ENCODE measurements at places on chromosomes 12 and 14.

GRCh38 chr12:87382436-87382835 lies 646.8 kb downstream of the C12orf50 start:
- no peak for DNase-seq

DNA sequence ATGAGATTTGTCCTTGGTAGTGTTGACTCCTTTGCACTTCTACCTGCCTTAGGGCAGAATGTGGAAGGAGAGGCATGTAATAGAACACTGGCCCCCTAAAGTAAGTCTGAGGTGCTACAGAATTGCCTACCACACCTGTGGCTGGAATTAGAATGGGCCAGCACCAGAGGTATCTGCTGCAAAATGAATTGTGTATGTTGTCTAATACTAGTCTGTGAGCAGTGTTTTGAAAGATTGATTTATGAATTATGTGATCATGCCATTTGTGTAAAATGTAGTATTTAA lies 5.7 kb upstream of the STYX start:
- no peak for DNase-seq

GRCh38 chr12:86834217-86834616 lies 578.0 kb upstream of the MGAT4C start:
- no peak for DNase-seq

DNA sequence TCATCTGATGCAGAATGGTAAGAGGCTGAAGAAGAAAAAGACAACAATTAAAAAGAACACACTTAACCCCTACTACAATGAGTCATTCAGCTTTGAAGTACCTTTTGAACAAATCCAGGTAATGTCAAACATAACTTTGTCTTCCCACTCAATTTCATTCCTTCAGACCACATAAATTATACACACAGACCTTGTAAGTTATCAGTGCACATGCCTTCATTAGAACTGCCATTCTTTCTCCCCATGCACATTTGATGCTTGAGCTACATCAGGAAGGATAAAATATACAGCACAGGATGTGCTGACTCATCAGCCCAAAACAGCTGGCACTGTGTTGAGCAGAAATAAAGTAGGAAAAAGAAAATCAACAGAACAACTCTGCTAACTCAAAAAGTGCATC lies 246.7 kb downstream of the PAWR start:
- DNase-seq: no peak

GRCh38 chr12:106766393-106766826 lies 8.1 kb upstream of the RIC8B start:
- DNase-seq: no peak

DNA sequence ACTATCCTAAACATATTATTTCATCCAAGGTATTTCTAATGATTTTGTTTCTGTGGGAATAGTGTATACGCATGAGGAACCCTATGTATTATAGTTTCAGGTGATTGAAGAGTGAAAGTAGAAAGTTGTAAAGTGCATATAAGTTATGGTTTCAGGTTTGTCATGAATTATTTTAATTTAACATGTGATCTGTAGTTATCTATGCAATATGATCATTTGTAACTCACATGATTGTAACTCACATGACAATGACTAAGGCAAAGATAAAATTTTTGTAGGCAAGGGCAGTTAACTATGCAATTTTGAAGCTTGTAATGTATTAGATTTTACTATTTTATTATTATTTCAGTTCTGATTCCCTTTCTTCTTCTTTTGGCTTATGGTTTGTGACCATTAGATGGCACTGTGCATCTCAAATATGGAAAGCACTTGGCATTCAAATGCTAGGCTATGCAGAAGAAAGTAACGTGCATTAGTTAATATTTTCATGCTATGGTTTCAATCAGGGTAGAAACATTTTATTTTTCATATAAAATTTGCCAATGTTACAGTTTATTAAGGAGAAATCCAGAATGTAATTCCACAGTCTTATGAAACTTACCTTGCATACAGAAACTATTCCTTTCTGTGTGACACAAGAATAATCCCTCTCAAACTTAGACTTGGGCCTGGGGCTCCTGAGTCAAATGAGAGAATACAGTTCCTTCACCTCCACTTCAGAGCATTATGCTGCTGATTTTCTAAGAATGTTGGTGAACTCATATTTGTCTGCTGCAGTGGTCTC lies 15.8 kb upstream of the TMEM30B start:
- DNase-seq: no peak

- peak; percentile 23 for DNase-seq
Measured at GRCh38 chr12:98572010-98572409, 21.5 kb upstream of the SLC25A3 start.

- peak; percentile 91 for DNase-seq
Measured at GRCh38 chr12:389142-390096, at the start of gene KDM5A. TSS of gene KDM5A (minus strand) at chr12:389320. CDS start at chr12:389091, 229 bp downstream.

- DNase-seq: no peak
Measured at GRCh38 chr14:70658899-70659298, 17.2 kb downstream of the TTC9 start.

DNA sequence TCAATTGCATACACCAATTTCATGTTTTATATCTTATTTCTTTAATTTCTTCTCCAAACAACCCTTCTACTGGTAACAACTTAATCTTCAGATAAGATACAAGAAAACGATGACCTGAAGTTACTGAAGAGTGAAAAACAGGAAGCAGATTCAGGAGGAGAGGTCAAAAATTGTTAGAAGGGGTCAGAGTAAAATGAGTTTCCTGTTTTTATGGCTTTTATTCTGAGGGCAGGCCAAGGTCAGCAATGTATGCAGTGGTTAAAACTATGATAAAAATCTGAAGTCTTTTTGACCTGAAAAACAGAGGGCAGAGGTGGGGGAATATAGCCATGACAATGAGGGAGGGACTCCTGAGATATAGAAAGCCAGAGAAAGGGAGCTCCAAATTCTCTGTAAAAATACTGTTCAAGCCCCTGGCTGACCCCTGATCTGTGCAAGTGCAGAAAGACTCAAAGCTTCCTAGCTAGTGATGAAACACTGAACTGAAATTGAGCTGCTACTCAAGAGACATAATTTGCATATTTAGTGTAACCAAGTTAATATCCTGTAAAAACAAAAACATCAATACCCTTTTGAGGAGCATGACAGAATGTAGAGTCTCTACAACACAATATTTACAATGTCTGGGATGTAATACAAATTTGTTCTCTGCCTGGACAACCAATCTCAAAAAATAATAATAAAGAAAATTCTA lies 514.3 kb upstream of the SEL1L start:
- DNase-seq: no peak

GRCh38 chr14:26841920-26842741 lies 244.3 kb upstream of the NOVA1 start:
- DNase-seq: no peak

DNA sequence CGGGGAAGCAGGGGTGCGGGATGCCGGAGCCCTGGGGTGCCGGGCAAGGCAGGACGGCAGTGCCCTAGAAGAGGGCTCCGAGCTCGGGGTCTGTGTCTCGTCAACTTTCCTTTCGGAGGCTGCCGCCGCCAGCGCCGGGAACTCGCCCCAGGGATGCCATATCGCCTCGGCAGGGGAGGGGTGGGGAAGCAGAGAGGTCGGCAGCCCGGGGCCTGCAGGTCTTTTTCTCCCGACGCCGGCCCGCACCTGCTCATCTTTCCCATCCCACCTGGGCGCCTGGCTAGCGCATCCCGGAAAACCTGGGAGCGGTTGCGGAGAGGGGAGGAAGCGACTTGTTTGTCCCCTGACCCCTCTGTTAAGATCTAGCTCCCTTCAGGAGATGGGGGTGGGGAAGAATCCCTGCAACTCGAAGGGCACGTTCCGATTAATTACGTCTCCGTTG lies 547 bp downstream of the CNTN1 start:
- DNase-seq: peak; percentile 10

- DNase-seq: no peak
Measured at GRCh38 chr14:95445161-95445560, 71.3 kb downstream of the SYNE3 start.

- no peak for DNase-seq
Measured at GRCh38 chr12:58105225-58106119, 164.1 kb downstream of the ATP23 start.

DNA sequence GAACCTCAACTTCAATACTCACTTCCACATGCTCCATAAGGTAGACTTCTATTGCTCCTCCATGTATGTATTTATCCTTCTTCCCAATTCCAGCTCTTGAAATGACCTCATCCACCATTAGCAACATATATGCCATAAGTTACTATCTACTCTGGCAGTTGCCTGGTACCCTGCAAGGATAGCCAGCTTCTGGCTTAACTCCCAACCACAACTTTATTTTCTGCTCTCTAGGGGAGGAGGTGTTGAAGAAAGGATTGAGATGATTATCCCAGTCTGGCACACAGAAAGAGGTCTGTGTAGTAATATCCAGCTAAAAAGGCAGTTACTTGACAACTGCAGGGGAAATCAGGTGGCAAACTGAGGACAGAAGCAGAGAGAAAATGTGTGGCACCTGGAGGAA lies 71.5 kb upstream of the MDM1 start:
- DNase-seq: no peak

DNA sequence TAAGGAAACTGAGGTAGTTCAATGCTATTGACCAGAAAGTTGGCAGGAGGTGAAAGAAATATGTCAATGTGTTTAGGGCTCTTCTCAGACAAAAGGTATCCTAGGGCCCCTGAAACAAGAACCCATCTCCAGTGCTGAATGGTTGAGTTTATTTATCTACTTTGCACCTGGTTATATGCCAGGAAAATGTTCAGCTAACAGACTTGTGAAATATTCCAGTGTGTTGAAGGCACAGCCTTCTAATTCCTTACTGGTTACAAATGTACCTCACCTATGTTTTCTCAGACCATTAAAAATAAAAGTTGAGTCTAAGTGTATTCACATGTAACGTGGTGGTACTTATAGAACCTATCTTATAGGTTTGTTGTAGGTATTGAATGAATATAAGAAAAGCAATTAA lies 511.7 kb upstream of the SEL1L start:
- DNase-seq: no peak

DNA sequence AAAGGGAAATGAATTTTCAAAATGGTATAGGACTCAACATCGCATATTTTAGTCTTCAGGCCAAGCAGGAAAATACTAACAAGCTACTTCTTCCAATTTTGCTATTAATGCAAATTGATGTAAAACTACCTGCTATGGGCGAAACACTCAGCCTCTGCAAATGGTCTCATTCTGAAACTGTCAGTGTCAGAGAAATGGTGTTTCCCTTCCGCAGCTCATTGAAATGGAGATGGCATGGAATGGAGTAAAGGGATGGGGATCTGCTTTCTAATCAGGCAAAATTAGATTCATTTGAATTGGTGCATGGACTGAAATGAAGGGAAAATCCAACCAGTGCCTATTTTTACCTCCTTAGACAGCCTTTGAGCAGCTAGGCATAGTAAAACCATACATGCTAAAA lies 80.4 kb upstream of the EEA1 start:
- DNase-seq: no peak

DNA sequence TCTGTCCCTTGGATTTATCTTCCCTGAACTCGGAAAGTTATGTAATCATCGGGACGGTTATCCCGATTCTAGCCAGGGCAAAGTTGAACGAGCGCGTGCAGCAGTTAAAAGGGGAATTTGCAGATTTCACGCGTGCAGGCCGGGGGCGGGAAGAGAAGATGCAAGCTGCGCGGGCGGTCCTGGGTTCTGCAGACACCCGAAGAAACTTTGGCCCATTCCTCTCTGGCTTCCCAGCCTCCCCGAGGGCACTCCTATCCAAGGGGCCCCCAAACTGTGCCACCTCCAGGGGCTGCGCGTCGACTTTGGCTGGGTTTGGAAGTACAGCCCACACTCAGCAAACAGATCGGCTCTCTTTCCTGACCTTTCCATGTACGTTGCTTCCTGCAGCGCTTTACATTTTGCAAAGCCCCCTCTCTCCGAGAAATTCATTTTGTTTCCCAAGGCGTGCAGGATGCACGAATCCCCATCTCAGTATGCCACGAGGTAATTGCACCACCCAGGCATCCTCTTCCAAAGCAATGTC lies 941 bp upstream of the PPP1CC start:
- peak; percentile 46 for DNase-seq

GRCh38 chr12:1806301-1807086 lies 13.9 kb upstream of the LRTM2 start:
- no peak for DNase-seq

DNA sequence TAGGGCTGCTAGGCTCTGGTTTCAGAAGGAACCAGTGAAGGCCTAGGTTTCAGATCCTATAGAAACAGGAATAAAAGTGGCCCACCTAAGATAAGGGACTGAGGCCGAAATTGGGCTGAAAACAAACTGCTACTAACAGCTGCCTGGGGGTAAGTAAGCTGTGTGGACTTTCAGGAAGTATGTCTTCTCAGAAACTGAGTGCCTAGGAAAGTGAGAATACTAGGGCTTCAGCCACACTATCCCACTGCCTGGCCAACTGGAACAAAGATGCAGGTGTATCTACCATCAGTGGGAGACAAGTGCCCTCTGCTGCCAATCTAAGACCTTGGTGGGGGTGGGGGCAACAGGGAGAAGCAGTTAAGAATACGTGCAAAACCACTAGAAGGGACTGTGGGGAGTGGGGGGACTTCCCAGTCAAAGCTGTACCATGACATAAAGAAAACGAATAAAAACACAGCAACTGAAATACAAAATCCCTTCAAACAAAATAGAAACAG lies 82.5 kb downstream of the MED13L start:
- no peak for DNase-seq

- DNase-seq: no peak
Measured at GRCh38 chr12:51905471-51906429, 1.6 kb upstream of the ACVRL1 start.

DNA sequence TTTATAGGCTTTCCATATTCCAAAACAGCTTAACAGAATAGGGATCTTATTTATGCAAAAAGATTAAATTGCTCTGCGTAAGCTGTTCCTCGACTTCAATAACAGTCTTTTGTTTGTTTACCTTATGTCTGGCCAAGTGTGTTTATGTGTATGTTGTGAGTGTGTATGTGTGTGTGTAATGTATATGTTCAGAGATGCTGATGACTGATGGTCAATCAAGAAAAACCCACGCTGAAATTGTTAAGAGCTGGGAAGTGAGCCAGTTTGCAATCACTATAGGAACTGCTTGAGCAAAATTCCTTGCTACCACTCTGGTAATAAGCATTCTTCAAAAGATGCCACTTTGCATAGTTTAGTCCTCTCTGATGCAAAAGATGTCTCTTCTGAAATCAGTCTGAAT lies 59.6 kb downstream of the PRKD1 start:
- DNase-seq: peak; percentile 43

DNA sequence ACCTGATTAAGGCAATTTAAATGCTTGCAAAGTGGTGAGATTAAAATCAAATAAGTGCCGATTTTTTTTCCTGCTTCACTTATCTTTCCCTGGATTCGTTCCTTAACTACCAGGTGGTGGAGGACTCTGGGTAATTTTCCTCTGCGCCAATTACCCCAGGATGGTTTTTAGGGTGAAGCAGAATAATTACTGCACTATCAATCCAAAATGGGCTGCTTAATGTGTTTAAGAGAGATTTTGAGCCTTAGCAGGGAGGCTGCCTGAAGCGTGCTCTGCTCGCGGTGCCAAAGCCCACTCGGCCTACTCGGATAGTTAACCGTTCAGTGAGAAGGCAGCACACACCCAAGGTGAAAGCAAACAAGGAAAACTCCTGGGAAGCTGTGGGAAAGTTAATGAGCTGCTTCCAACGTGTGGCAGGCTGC lies 274.9 kb upstream of the LMO3 start:
- DNase-seq: no peak

GRCh38 chr12:129873833-129874208 lies 30.0 kb downstream of the TMEM132D start:
- no peak for DNase-seq

- no peak for DNase-seq
Measured at GRCh38 chr12:81558031-81558430, 201.1 kb downstream of the PPFIA2 start.

GRCh38 chr12:100964028-100964427 lies 169.5 kb downstream of the ANO4 start:
- DNase-seq: peak; percentile 32

GRCh38 chr14:91009501-91010152 lies 50.8 kb downstream of the RPS6KA5 start:
- no peak for DNase-seq

GRCh38 chr12:52915637-52916036 lies 10.8 kb upstream of the KRT8 start:
- DNase-seq: no peak
